ENCODE measurements at places on chromosomes 4 and X. TPM values are rescaled to one million over a fixed set of nuclear protein-coding genes. Genes with fewer than 3 reads are reported as not detected.

- H3K27ac ChIP-seq = no peak overlapping the region
- no peak overlapping the region for H3K4me3 ChIP-seq
- H3K36me3 ChIP-seq = no peaks in the 10 kb centered on the region
- DNase-seq = no peak
- H3K27me3 ChIP-seq = peaks cover 7% of the 10 kb centered on the region
Measured at GRCh38 chr4:119031218-119031617, 104.4 kb upstream of the MYOZ2 start.

- DNase-seq = peak; percentile 64
- H3K4me1 ChIP-seq = peaks cover 15% of the 10 kb centered on the region
Measured at GRCh38 chrX:40570346-40571093, 10.2 kb upstream of the ATP6AP2 start.

GRCh38 chr4:19213388-19213787, 1038.3 kb upstream of the SLIT2 start:
- H3K36me3 ChIP-seq = no peaks in the 10 kb centered on the region
- no peak overlapping the region for H3K4me3 ChIP-seq
- H3K27ac ChIP-seq = no peak overlapping the region
- no peaks in the 10 kb centered on the region for H3K27me3 ChIP-seq
- H3K4me1 ChIP-seq = no peaks in the 10 kb centered on the region

DNA sequence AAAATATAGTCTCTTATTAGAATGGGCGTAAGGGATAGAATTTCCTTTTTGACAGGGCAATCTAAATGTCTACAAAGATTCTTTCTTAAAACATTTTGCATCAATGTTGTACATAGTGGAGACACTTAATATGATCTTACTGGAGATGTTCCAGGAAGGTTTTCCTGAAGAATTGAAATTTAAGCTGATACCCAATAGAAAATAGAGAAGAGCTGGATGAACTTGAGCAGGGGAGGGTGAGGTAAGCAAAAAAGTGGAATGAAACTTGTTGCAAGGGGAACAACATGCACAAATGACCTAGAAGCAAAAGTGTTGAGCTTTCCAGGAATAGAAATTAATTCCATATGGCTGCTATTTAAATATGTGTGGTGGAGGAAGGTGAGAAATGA, 19.7 kb downstream of the SLAIN2 start:
- H3K4me3 ChIP-seq = no peak overlapping the region
- peaks cover 4% of the 10 kb centered on the region for H3K4me1 ChIP-seq
- H3K27ac ChIP-seq = no peak overlapping the region
- peaks cover 8% of the 10 kb centered on the region for H3K36me3 ChIP-seq
- no peaks in the 10 kb centered on the region for H3K27me3 ChIP-seq

GRCh38 chrX:134558133-134558532, 98.2 kb downstream of the HPRT1 start:
- H3K27me3 ChIP-seq = peaks cover 30% of the 10 kb centered on the region
- no peak for DNase-seq
- H3K4me1 ChIP-seq = peaks cover 7% of the 10 kb centered on the region
- H3K36me3 ChIP-seq = no peaks in the 10 kb centered on the region

PTTG2 gene
- 0.63 TPM for total RNA-seq

DNA sequence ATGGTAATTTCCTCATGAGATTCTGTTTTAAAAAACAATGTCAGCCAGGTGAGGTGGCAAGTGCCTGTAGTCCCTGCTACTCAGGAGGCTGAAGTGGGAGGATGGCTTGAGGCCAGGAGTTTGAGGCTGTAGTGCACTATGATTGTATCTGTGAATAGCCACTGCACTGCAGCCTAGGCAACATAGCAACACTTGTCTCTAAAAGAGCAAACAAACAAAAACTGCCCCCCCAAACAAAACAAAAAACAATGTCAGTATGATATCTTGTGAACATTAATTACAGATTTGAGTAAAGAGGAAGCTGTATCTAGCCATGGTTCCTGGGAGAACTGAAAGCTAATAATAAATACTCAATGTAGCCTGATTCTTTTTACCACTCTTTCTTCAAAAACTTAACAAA, 6.8 kb upstream of the MSL3 start:
- no peak for DNase-seq
- H3K27me3 ChIP-seq = peaks cover 30% of the 10 kb centered on the region
- no peak overlapping the region for H3K27ac ChIP-seq
- H3K36me3 ChIP-seq = no peaks in the 10 kb centered on the region
- H3K4me1 ChIP-seq = no peaks in the 10 kb centered on the region
- no peak overlapping the region for H3K4me3 ChIP-seq

ARHGAP10 gene
- total RNA-seq = 7.4 TPM

DNA sequence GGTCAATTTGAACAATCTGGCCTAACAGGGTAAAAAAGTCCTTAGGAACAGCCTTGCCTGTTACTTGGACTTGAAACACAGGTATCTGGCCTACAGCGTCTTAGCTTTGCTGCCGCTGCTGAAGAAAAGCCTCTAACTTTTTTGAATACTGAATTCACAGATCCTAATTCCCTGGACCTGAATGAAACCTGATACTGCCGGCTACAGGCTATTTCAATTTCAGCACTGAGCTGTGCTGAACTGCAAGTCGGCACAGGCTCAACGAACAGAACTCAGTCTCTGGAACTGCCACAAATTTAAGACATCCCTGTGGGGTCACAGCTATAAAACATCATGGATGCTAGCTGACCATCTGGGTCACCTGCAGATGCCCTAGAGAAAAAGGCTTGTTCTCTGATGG, 7.2 kb downstream of the NR0B1 start:
- H3K4me3 ChIP-seq = no peak overlapping the region
- no peak overlapping the region for H3K27ac ChIP-seq
- H3K4me1 ChIP-seq = no peaks in the 10 kb centered on the region
- no peaks in the 10 kb centered on the region for H3K27me3 ChIP-seq
- no peak for DNase-seq
- H3K36me3 ChIP-seq = no peaks in the 10 kb centered on the region

ASB12 gene
- not detected for total RNA-seq

NUP62CL gene
- total RNA-seq = 1.1 TPM

DNA sequence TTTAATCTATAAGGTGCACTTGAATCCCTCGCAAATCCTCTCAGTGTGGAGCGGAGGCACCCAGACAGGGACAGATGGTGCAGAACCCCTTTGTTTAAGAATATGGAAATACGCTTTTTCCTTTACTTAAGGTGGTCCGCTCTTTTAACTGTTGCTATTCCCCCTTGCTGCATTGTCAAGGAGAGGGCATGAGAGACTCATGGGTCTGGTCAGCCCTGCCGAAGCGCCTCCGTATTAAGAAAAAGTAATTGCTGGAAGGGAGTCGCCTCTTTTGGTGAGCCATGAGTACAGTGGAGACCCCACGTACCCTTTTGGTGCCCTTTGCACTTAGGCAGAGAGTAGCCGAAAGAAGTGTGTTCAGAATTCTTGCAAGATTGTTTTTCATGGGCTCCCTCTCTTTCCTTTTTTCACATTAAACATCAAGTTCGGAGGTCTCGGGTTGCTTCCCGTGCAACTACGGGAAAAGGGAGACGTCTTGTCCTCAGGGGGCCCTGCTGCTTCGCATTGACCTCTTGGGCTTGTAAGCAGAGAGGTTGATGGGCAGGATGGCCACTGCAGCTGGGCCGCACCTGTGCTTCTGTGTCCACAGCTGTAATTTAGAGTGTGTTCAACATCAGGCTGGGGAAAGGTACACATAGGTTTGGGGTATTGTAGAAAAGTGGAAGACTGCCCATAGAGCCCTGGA, 109.6 kb downstream of the SPRY1 start:
- peaks cover 1% of the 10 kb centered on the region for H3K36me3 ChIP-seq
- no peak for DNase-seq
- peaks cover 15% of the 10 kb centered on the region for H3K4me1 ChIP-seq

CITED1 gene
- not detected for total RNA-seq

NBDY gene
- total RNA-seq = 29.9 TPM

DNA sequence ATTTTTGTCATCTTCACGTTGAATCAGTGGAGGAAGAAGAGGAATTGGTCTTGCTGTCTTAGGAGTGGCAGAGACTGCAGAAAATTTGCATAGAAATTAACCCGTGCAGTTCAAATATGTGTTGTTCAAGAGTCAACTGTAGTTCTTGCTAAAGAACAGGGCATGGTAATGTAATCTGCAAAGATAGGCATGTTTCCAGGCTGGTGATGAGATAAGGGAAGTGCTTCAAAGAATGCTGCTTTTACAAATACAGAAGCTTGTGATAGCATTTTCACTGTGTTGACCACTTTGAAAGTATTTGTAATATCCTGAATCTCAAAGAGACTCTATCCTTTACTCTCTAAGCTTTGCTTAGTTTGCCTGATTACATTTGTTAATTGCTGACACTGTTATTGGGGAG, 60.1 kb downstream of the PRRG1 start:
- no peaks in the 10 kb centered on the region for H3K4me1 ChIP-seq
- H3K27me3 ChIP-seq = no peaks in the 10 kb centered on the region
- no peak for DNase-seq
- H3K36me3 ChIP-seq = no peaks in the 10 kb centered on the region
- no peak overlapping the region for H3K27ac ChIP-seq

- peak overlapping the region; percentile 91 for H3K27ac ChIP-seq
- peak overlapping the region; percentile 82 for H3K4me3 ChIP-seq
- H3K27me3 ChIP-seq = no peaks in the 10 kb centered on the region
- peak; percentile 61 for DNase-seq
Measured at GRCh38 chrX:3699821-3700381, 13.5 kb downstream of the PRKX start.

DNA sequence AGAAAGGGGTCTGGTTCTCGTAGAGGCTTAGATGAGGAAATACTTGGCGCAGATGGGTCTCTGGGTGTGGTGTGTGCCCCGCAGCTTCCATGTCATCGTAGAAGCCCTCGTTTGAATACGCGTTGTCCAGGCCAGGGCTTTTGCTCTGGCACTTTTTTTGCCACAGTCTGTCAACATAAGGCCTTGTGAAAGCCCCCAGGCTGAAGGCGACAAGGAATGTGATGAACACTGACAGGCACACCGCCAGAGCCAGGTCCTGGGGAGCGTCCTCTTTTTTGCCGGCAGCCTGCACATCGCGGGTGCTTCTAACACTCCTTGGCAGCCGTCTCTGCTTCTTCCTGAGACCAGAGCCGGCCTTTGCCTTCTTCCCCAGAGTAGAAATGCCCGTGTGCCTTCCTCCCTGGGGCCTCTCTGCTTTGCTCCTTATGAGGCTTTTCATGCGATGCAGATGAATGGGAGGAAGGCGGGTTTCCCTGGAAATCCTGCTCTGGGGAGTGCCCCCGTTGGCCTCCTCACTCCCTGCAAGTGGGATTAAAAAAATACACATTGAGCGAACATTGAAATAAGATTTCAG, 24.4 kb downstream of the LRRC66 start:
- no peak overlapping the region for H3K27ac ChIP-seq
- no peaks in the 10 kb centered on the region for H3K4me1 ChIP-seq
- H3K27me3 ChIP-seq = no peaks in the 10 kb centered on the region
- H3K36me3 ChIP-seq = no peaks in the 10 kb centered on the region

IL21 gene
- total RNA-seq = 95.3 TPM

DNA sequence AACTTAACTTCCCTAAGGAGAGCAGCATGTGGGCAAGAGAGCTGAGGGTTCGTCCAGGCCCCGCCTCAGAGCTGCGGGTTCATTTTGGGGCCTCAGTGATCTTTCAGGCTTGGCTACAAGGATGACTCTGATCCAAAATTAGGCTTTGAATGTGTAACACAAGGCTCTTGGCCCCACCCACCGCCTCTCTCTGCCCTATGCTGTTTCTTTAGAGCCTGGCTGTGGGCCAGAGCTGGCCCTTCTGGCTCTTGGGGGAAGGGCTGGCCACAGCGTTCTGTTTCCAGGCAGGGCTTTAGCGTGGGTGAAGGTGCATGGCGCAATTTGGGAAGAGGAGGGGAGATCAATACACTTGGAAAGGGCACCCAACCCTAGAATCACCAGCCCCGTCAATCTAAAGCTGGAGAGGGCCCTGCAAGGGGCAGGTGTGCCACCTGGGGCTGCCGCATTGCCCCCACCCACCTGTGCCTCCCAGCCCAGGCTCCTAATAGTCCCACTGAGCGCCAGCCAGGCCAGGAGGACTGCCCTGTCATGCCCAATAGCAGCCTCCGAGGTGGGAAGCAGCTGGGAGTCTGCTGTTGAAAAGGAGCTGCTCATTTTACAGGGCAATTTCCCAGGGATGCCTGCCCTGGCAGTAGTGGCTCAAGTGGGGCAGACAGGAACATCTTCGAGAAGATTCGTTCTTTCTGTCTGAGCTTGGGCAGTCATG, 84.5 kb upstream of the MAML3 start:
- H3K27ac ChIP-seq = no peak overlapping the region
- DNase-seq = no peak
- H3K36me3 ChIP-seq = no peaks in the 10 kb centered on the region

DNA sequence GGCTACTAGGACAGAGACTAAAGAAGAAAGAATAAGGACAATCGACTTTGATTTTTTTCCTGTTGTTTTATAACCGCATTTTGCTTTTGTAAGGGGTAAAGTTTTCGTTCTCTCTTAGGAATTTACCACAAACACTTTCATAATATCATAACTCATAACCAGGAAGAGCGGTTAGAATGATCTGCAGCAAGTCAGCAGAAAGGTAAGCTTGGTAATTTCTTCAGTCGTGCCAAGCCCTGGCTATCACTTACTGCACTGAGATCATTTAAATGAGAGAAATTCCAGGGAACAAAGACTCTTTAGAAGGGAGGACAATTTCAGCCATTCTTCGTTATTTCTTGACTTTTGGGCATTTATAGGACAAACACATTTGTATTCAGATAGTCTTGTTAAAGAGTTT, 258.1 kb downstream of the UNC5C start:
- H3K27ac ChIP-seq = no peak overlapping the region
- H3K27me3 ChIP-seq = no peaks in the 10 kb centered on the region
- H3K36me3 ChIP-seq = no peaks in the 10 kb centered on the region
- peaks cover 17% of the 10 kb centered on the region for H3K4me1 ChIP-seq
- no peak overlapping the region for H3K4me3 ChIP-seq

DNA sequence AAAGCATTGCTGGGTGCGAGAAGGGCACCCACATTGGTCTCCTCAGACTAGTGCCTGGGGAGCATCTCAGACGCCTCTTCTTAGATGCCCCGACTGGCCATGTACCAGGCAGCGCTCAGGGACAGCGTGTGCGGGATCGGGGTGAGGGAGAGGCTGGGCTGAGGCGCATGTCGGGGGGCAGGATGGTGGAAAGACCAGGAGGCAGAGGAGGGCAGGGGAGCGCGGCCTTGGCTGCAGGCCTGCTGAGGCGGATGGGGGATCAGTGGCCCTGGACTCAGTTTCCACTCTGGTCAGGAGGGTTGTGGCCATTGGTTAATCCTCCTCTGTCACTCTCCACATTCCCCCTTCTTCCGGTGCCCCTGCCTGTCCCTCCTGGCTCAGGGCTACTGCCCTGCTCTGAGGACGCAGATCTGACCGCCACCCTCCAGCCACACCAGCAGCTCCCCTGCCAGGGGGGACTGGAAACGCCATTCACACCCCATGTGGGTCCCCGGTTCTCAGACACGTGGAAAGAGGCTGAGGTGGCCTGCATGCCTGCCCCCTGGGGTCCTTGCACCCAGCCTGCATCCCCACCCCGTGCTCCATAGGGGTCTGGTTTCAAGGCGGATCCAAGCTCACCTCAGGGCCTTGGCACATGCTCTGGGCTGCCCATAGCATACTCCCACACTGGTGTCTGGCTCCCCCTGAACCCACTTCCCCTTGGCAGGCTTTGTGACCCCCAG, 105.9 kb downstream of the CPZ start:
- H3K27ac ChIP-seq = no peak overlapping the region
- DNase-seq = no peak
- no peak overlapping the region for H3K4me3 ChIP-seq
- no peaks in the 10 kb centered on the region for H3K4me1 ChIP-seq
- no peaks in the 10 kb centered on the region for H3K36me3 ChIP-seq

ARHGEF9 gene
- total RNA-seq = 16.7 TPM

GRCh38 chr4:169259271-169259670, 11.5 kb downstream of the SH3RF1 start:
- no peak overlapping the region for H3K27ac ChIP-seq
- peaks cover 31% of the 10 kb centered on the region for H3K27me3 ChIP-seq
- H3K36me3 ChIP-seq = no peaks in the 10 kb centered on the region
- DNase-seq = peak; percentile 8

All from activated CD4-positive, alpha-beta T cell treated with anti-CD3 and anti-CD28 coated beads, Interleukin-2, amount 10 ng/mL, durations not matched to agents 24 days and 14 days (primary cell).